ENCODE measurements at places on chromosomes 4 and X.

GRCh38 chr4:153731239-153731638, 28.6 kb downstream of the RNF175 start:
- DNase-seq: no peak

- DNase-seq: no peak
Measured at GRCh38 chrX:1545776-1546408, 8.9 kb upstream of the P2RY8 start.

DNA sequence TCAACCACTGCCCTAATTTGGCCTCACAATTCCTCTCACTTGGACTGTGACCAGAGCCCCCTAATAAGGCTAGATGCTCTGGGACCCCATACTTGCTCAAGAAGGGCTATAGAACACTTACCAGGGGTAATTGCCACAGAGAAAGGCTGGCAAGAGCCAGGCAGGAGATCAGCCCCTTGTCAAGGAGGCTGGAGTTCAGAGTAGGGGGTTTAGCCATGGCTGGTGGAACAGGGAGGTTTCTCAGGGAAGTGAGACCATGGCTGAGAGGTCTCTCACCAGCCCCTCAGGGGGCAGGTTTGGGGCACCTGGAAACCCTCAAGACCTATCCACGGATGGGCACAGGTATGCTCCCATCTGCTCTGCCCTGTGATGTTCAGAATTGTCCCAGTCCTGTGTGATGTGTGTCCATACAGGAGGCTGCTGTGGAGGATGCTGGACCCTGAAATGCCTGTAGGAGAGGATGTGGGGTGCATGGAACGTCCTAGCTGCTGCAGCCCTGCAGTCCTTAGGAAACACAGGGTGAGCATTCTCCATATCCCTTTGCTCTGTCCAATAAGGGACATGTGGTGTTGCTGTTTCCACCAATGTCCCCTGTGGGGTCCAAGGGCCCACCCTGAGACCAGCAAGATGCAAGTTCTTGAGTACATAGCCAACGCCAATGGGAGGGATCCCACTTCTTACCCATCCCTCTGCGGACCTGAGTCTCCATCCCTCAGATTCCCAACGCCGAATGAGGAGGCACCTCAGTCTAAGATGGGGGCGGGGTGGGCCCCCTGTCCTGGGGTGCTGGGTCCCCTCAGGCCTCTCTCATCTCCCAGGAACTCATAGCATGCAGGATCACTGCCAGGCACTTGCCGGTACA, 16.4 kb upstream of the HSFX1 start:
- no peak for DNase-seq

DNA sequence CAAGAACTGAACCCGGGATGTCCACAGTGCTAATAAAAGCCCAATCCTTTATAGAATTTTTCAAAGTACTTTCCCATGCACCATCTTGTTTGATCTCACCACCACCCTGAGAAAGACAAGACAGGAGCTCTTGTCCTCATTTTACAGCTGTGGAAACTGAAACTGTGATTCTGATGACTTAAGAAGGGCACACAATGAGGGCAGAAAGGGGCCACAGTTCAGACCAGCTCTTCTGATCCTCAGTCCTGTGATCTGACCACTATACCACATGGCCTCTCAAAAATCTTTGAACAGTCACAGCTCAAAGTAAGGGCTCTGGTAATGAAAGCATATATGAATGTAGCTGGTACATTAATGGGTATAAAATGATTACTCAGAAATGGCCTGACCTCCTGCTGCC, 127.3 kb upstream of the CPEB2 start:
- no peak for DNase-seq

- DNase-seq: no peak
Measured at GRCh38 chr4:109698656-109699055, 4.6 kb downstream of the CASP6 start.

DNA sequence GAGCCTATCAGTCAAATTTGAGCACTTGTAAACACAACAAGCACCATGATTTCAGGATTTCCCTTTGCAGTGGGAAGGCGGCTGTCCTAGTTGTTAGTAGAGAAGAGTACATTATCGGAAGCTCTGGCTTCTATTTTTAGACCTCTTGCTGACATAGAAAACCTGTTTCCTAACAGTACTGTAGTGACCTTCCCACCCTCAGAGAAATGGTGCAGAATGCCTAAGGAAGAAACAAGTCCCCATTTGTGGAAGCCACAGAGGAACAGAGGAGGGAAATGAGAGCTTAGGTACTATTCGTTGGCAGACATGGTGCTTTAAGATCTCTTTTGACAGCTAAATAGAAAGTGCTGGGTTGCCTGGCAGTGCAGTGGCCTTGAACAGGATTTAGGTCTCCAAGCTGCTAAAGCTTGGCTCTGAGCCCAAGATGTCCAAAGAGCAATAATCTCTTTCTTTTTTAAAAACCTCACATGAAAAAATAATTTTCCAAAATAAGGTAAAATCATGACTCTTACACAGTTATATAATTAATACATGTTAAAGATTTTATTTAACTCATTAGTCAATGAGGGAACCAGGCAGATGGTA, 24.9 kb downstream of the GLRA2 start:
- no peak for DNase-seq

DNA sequence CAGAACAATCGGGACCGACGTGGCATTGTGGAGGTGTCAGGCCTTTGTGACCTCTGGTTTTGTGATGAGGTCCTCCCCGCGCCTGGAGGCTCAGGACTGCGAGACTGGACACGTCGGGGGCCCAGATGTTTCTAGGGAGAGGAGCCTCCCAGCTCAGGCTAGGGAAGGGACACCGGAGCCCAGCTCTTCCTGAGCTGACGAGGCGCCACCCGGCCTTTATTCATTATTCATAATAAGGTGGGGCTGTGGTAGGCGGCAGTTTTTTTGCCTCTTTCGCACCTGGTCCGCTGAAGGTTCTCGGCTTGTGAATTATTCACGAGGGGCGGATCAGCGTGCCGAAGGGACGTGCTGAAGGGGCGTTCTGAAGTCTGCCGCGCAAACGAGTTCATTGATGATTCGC, 2.3 kb upstream of the UBA1 start:
- DNase-seq: peak; percentile 18

DNA sequence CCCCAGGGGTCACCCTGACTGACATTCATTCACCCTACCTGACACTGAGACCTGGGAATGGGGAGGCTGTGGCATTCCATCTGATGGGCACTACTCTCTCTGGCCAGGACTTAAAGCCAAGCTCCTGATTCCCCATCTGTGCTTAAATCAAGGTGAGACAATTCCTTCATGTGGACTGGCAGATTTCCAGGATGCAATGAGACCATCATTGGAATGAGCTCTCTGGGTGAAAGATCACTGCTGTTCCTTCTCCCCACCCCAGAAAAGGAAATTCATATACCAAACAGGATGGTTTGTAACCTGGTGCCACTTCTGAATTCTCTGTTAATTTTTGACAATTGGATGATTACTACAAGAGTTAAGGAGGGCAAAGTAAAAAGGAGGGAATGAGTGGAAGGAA, 354.8 kb downstream of the MID1IP1 start:
- DNase-seq: no peak

GRCh38 chrX:130028196-130028595, 45.8 kb downstream of the BCORL1 start:
- peak; percentile 24 for DNase-seq

GRCh38 chr4:176156656-176157055, 38.7 kb downstream of the SPATA4 start:
- DNase-seq: no peak

GRCh38 chr4:1575418-1576303, 108.5 kb downstream of the FAM53A start:
- DNase-seq: no peak

- no peak for DNase-seq
Measured at GRCh38 chr4:123421937-123422781, 25.6 kb downstream of the SPRY1 start.

- DNase-seq: no peak
Measured at GRCh38 chrX:13587786-13588477, 18.5 kb downstream of the EGFL6 start.

DNA sequence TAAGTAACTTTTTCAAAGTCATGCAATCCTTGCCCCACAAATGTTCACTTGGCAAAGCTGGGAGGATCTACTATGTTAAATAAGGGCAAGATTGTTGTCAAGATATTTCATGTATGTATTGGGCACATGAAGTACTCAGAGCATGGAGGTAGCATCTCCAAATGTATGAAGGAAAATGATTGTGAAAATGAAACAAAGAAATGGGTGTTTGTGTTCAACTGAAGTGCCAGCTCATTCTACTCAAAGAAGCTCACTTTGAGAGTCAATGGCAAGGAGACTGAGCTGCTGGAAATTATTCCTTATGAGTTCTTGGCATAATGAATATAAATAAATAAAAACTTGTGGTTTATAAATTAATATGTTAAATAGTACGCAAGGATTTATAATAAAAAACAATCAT, 124.5 kb upstream of the ARSJ start:
- no peak for DNase-seq

- no peak for DNase-seq
Measured at GRCh38 chr4:36333303-36333877, 52.0 kb downstream of the DTHD1 start.

- no peak for DNase-seq
Measured at GRCh38 chr4:74166135-74166534, 8.2 kb downstream of the MTHFD2L start.

DNA sequence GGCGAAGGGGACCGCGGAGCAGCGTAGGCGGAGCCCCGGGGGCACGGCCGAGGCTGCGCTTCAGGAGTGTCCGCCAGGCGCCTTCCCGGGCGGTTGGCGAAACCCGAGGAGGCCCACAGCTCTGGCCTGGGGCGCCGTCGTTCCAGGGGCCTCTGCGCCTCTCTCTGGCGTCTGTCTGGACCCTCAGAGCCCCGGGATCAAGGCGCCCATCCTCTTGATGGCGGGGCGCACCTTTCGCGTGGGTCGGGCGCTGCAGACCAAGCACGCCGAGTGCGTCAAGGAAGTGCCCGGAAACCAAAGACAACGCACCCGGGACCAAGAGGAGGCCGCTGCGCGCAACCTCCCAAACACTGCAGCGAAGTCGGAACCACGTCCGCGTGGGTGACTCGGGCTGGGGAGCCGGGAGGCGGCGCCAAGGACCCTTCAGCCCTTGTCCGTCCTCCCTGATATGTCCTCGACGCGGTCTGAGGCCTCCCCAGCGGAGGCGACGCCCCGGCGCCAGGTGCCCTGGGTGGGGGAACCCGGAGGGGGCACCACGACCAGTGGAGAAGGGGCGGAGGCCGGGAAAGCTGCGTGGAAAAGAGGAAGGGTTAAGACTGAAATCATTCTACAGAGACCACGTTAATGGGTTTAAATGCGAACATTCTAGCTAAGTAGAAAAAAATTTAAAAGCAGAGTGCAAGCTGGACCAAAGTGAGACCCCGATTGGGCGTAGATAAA, 9.9 kb downstream of the HMX1 start:
- no peak for DNase-seq

GRCh38 chr4:73087871-73088270, 18.4 kb upstream of the COX18 start:
- DNase-seq: no peak

DNA sequence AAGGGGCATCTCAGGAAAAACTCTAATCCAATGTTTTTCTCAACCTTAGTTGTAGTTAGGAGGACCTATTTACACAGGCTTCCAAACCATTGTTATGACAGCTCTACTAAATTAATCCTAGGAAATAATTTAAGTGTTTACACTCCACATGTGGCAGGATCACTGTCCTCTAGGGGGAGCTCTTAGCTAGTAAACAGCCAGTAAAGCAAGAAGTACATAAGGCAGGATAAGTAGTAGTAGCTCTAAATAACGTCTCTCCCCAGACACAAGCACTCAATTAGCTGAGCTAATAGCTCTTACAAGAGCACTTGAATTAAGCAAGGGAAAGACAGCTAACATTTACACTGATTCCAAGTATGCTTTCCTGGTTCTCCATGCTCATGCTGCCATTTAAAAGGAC, 37.3 kb downstream of the NUDT11 start:
- no peak for DNase-seq

GRCh38 chr4:91280551-91281290, 1023.0 kb upstream of the GRID2 start:
- no peak for DNase-seq

GRCh38 chr4:18676526-18676915, 655.0 kb upstream of the LCORL start:
- no peak for DNase-seq

GRCh38 chrX:13101441-13102139, 57.2 kb upstream of the FAM9C start:
- no peak for DNase-seq

GRCh38 chr4:60089546-60090273, 1110.4 kb upstream of the ADGRL3 start:
- DNase-seq: no peak
